Memory B cell (primary cell): ENCODE measurements at places on chromosomes 1 and 21.

- DNase-seq, result no peak
Observed at GRCh38 chr1:100266741-100267140, 725 bp downstream of the RTCA start.

- DNase-seq, result no peak
Observed at GRCh38 chr1:70992521-70992920, 55.1 kb downstream of the PTGER3 start.

DNA sequence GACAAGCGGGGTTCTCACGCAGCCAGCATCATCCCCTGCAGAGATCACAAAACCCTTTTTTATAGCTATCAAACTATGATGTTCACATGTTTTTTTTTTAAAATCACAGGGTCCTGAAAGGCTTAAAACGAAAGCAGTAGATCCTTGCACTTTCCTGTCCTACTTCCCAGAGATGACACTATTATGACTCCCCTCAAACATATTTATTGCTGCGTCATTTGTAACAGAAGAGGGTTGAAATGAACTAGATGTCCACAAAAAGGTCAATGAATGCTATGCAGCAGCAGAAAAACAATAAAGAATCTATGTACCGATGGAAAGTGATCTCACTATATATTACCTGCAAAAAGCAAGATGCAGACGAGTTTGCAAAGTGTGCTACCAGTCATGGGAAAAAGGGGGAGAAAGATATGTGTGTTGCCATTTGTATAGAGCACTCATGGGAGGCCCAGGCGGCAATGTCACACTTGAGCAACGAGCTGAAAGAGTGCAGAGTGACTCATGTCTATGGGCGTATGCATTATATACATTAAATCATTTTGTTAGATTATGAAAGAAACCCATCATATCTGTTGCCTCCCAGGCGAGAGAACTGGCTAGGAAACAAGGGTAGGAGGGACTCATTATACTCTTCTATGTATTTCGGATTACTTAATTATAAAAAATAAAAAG is 68.9 kb upstream of the PARP1 start:
- no peak for DNase-seq

GRCh38 chr1:64196074-64196870 is 7.2 kb upstream of the UBE2U start:
- DNase-seq, result no peak

DNA sequence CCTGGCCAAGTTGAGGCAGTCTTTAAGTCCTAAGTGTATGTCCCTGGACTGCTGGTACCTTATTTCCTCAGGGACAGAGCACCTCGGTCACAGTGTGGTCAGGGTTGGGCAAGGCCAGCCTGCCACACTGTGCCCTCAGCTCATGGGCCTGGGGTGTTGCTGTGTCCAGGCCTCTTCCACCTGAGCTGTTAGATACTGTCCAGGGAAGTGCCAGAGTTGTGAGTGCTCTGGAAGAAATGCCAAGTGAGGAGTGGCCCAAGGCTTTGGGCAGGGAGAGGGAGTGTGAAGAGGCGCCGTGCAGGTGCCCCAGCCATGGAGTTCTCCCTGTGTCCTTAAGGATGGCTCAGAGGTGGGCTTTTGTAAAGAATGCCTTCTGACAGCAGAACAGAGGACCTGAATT is 15.3 kb downstream of the URB2 start:
- no peak for DNase-seq

GRCh38 chr1:235021815-235022214 is 106.8 kb downstream of the TOMM20 start:
- no peak for DNase-seq

GRCh38 chr1:155934936-155935590 is 850 bp upstream of the KHDC4 start:
- no peak for DNase-seq
